Kidney (tissue), 22 donors: ENCODE measurements at places on chromosomes 4 and X. TPM values are rescaled to one million over a fixed set of nuclear protein-coding genes. Genes with fewer than 3 reads are reported as not detected.
A peak's percentile ranks its signal among the peaks of the same experiment; 100 is the strongest.

- DNase-seq, result no peak
Measured at GRCh38 chr4:14165222-14165920, 537.8 kb upstream of the BOD1L1 start.

DNA sequence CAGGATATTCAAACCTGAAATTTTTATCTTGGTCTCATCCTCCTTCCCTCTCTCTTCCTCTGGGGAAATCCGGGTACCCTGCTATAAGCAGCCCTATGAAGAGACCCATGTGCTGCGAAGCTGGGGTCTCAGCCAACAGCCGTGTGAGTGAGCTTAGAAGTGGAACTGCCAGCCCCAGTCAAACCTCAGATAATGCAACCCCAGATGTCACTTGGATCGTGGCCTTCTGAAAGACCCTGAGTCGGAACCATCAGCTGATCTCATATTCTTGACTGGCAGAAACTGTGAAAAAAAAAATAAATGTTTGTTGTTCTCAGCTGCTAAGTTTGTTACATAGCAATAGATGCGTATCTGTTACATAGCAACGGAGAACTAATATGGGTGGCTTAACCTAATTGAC, 198.1 kb upstream of the NPY2R start:
- DNase-seq, result no peak

- DNase-seq, result no peak
Measured at GRCh38 chr4:24856586-24856985, 56.3 kb downstream of the CCDC149 start.

DNA sequence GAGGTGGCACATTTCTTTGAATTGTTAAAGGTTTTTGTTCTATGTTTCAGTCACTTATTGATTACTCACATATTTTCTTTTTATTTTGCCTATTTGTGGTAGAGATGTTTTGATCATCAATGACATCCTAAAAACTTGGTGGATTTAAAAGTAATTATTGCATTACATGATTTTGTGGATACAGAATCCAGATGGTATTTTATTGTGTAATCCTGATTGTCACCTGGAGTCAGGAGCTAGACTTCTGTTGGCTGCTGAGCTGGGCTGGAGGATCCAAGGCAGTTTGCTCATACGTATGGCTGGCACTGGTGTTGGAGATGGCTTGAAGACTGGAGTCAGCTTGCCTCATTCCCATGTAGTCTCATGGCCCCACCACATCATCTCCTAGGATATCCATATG, 1009.6 kb upstream of the PCDH7 start:
- no peak for DNase-seq

Gene CLOCK
- total RNA-seq, result 28.9 TPM

DNA sequence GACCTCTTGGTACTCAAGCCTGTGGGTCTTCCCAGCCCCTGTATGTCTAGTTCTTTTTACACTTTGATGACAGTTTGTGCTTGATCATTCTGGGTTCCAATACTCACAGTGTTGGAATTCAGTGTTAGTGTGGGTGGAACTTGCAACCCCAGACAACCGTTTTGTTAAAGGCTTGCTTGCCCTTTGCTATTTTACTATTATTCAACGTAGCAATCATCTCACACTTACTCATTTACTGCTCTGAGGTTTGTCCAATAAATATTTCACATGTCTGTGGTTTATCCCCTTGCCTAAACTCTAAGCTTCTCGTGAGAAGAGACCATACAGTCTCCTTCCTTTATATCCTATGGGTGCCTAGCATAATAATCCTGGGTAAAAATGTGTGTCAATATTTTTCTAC, 15.3 kb downstream of the CCNG2 start:
- DNase-seq, result no peak

DNA sequence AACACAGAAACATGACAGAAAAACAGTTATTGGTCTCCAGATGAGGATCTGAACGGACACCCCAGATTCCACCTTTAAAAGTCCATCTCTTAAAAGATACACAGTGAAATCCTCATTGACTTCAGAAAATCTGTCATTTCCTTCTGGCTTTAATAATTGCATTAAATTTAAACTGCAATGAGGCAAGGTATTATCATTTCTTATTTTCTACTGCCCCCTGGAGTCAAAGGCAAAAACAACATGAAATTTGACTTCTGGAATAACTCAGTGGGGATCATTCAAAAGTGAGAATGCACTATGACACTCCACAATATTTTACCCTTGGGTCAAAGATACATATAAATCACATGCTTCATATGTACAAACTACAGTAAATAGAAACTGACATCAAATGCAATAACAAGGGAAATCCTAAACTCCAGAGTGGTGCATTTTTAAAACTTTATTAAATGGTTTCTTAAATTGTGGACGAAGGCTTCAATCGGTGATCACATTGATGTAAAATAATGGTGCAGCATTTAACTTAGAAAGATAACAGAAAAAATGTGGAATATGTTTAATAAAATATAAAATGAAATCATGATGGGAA, 56.4 kb upstream of the SPANXN1 start:
- no peak for DNase-seq

GRCh38 chr4:156420623-156421022, 467.0 kb upstream of the CTSO start:
- no peak for DNase-seq

Gene STBD1
- 4.5 TPM for total RNA-seq

Gene ABLIM2
- 23.3 TPM for total RNA-seq

- peak; percentile 65 for DNase-seq
Measured at GRCh38 chr4:74038425-74039314, at the start of gene CXCL3. Gene CXCL3 (minus strand): TSS chr4:74038689. CDS start chr4:74038611, 78 bp downstream.

GRCh38 chr4:86055898-86056297, 304.0 kb downstream of the MAPK10 start:
- DNase-seq, result no peak

DNA sequence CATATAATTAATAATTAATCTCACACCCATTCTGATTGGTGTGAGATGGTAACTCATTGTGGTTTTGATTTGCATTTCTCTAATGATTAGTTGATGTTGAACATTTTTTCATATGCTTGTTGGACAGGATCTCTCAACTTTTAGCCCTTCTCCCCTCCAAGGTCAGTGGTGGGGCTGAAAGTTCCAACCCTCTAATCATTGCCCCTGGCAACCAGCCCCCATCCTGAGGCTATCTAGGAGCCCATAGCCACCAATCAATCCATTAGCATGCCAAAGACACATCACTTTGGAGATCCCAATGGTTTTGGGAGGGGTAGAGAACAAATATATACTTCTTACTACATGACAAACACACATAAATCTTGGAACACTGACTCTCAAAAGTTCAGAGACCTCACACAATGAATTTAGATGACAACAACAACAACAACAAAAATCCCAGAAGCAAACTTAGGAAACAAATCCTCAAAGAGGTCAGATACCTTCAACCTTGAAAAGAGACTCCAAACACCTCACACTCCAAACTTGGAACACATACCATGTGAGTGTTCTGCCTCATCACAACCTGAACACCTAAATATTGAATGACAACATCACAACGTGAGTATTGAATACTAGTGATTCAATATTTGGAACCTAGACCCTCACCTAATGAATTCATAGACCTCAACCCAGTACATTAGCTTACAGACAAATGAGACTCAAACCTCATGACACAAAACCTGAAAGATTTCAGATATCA, 19.0 kb upstream of the PAGE4 start:
- no peak for DNase-seq

GRCh38 chr4:176443117-176443516, 123.4 kb downstream of the SPCS3 start:
- no peak for DNase-seq

- no peak for DNase-seq
Measured at GRCh38 chrX:133980832-133981588, 4.4 kb downstream of the GPC3 start.

DNA sequence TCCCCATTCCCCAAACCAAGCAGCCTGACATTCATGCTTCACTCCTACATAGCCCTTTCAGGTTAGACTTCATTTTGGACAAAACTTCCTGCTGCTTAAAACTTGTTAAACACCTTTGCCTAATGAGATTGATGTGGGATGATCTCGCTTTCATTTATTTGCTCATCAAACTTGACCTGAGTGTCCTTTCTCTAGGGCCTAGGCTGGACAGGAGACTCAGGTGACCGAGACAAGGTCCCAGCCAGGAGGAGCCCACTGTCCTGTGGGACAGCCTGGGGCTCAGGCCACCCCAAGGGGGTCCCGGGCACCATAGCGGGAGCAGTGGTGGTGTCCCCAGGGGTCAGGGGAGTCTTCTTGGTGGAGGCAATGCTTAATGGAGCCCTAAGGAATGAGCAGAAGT, 23.7 kb upstream of the PSAPL1 start:
- no peak for DNase-seq

GRCh38 chr4:72971572-72971971, 97.9 kb downstream of the COX18 start:
- no peak for DNase-seq

DNA sequence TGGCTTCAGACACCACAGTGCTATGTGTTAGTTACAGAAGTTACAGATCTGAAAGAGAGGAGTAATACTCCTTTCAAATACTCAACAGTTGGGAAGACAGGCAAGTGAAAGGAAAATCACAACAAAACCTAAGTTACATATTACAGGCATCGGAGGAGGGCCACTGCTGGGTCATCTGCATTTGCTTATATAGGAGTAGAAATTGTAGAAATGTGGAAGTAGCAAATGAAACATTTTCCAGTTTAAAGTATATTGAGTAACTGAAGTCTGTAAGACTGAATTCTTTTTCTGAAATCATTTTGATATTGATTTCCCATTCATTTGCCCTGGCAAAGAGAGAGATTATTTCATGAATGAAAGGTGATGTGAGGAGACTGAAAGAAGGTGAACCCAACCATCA, 201.7 kb downstream of the SPRY1 start:
- DNase-seq, result no peak

Gene GAGE12F
- total RNA-seq, result not detected

Gene FGFBP1
- 6.9 TPM for total RNA-seq

GRCh38 chrX:107773206-107773605, 2.4 kb downstream of the TSC22D3 start:
- DNase-seq, result no peak

GRCh38 chr4:24266951-24267722, 317.2 kb downstream of the DHX15 start:
- DNase-seq, result no peak

GRCh38 chrX:130413415-130413814, 11.6 kb downstream of the RBMX2 start:
- no peak for DNase-seq

Gene CFAP99
- total RNA-seq, result 1.7 TPM

Gene NUDT11
- 0.85 TPM for total RNA-seq

GRCh38 chr4:3762264-3762663, 3.9 kb upstream of the ADRA2C start:
- no peak for DNase-seq

GRCh38 chrX:132119821-132120515, 7.9 kb downstream of the FRMD7 start:
- DNase-seq, result peak; percentile 13

- DNase-seq, result no peak
Measured at GRCh38 chrX:24424948-24425347, 40.1 kb upstream of the PDK3 start.

GRCh38 chr4:123283371-123283895, 113.2 kb upstream of the SPRY1 start:
- peak; percentile 29 for DNase-seq

DNA sequence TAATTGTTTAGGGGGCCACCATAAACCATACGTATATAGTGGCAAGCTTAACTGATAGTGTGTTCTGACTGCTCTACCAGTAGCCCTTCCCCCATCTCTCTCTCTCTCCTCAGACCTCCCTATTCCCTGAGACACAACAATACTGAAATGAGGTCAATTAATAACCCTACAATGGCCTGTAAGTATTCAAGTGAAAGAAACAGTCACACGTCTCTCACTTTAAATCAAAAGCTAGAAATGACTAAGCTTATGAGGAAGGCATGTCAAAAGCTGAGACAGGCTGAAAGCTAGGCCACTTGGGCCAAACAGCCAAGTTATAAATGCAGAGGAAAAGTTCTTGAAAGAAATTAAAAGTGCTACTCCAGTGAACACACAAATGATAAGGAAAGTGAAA, 78.0 kb downstream of the PRDM5 start:
- DNase-seq, result no peak

DNA sequence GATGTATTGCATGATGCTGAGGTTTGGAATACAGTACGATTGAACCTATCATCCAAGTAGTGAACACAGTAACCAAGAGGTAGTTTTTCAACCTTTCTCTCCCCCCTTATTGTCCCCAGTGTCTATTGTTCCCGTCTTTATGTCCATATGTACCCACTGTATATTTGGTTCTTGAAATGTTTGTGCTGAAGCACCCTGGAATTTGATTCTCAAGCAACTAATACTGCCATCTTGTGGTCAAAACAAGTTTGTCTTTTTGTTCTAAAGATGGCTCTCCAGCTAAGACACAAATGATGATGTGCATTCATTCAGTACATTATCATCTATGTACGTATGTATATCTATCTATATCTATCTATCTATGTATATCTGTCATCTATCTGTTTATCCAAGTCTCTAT, 33.5 kb upstream of the DCX start:
- DNase-seq, result no peak

DNA sequence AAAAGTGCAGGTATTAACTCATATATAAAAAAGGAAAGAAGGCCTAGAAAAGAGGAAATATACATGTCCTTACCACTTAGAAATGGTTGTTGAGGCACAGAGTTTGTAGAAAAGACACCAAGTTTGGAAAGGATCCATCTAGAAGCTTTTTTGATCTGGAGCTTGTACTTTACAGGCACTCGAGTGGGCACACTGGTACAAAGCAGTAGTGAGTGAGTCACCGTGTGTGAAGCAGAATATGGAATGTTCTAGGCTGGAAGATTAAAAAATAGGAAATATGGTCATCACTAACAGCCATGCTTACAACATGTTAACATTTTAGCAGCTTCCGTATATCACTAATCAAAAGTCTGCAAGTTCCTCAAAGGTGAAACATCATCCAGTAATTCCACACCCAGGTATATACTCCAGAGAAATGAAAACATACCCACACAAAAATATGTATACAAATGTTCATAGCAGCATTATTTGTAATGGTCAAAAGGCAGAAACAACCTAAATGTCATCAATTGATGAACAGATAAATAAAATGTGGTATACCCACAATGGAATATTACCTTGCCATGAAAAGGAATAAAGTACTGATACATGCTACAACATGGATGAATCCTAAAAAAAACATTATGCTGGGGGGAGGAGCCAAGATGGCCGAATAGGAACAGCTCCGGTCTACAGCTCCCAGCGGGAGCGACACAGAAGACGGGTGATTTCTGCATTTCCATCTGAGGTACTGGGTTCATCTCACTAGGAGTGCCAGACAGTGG, 69.5 kb downstream of the FRYL start:
- no peak for DNase-seq

GRCh38 chrX:8010105-8010504, 82.9 kb upstream of the PNPLA4 start:
- no peak for DNase-seq

Gene NPY1R
- 32.9 TPM for total RNA-seq

DNA sequence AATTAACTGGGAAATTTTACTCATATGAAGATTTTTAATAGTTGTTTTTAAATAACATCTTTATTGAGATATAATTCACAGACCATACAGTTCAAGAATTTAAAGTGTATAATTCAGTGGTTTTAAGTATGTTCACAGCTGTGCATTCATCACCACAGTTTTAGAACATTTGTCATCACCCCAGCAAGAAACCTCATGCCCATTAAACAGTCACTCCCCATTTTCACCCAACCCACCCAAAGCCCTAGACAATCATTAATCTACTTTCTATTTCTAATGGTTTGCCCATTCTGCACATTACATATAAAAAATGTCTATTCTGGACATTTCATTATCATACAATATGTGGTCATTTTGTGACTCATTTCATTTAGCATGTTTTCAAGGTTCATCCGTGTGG, 2.8 kb downstream of the UPRT start:
- DNase-seq, result no peak

- peak; percentile 52 for DNase-seq
Measured at GRCh38 chrX:39900777-39901170, 197.0 kb downstream of the BCOR start.

Gene ALB
- total RNA-seq, result 0.19 TPM
